ENCODE measurements at places on chromosomes 2 and 18.
A peak's percentile ranks its signal among the peaks of the same experiment; 100 is the strongest.

GRCh38 chr2:26978061-26978596 lies 7.7 kb downstream of the MAPRE3 start:
- DNase-seq = no peak

GRCh38 chr2:23745068-23745725 lies 181.7 kb downstream of the ATAD2B start:
- no peak for DNase-seq

GRCh38 chr2:12915787-12916186 lies 199.1 kb downstream of the TRIB2 start:
- DNase-seq = no peak

DNA sequence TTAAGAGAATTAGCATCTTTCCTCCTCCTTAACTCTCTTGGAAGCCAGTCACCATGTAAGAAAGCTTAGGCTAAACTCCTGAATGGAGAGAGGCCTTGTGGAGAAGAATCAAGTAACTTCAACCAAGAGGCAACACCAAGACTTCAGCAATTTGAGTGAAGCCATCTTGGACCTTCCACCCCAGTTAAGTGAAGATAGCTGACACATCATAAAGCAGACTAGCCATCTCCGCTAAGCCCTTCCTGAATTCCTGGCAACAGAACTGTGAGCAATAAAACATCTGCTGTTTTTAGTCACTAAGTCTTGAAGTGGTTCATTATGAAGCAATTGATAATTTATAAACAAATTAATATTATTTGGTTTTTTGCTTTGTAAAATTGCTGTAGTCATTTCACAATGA lies 1.5 kb upstream of the ZNF397 start:
- no peak for DNase-seq

GRCh38 chr2:105416156-105416555 lies 17.3 kb upstream of the FHL2 start:
- DNase-seq = no peak

DNA sequence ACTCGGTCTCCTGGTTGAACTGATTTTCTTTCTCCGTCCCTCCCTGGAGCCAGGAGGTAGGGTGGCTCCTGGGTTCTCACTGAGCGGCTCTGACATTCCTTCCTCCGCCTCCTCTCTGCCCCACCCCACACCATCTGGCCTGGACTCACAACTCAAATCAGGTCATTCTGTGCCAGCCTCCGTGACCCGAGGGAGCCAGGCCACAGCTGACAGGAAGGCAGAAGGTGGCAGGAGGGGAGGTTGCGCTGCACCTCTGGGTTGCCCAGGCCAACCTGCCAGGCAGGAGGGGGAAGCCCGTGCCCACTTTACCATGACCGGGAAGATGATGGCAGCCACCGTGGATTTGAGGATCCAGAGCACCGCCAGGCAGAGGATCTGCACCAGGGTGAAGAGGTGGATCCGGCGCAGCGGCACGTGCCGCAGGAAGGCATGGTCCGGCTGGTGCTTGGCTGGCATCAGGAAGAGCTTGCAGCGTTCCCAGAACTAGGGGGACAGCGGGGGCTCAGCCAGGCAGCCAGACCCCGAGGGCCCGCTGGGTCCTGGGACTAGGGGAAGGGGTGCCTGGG lies 28.3 kb downstream of the MTHFD2 start:
- no peak for DNase-seq

DNA sequence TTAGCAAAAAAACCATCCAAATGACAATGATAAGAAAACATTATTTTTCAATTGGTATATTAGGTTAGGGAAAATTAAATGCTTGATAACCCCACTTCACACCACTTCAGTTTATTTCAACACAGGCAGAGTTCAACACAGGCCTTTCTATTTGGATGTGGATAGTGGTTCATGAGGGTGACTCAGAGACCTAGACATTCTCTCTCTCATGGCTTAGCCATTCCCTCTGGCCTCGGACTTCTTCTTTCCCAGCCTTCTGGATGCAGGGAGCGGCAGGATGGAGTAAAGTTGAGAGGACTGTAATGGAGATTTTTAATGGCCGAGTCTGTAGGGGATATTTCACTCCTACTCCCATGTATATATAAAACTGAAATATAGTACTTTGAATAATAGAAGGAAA lies 109.7 kb downstream of the CTNNA2 start:
- no peak for DNase-seq

DNA sequence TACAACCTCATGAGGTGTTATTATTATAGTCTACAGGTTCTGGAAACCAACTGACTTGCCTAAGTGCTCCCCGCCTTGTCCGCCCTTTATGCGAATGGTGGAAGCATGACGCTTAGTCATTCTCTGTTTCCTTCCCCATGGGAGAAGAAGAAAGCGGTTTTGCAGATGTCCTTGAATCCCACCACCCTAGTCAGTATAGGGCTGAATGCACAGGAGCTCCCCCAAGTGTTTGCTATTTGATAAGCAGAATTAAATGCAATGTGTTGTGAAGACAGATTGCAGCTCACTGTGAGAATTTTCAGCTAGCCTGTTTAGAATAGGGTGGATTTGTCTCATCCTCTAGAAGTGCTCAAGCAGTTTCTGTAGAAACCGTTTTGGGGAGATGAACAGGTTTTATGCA lies 652.0 kb downstream of the DCC start:
- DNase-seq = no peak

DNA sequence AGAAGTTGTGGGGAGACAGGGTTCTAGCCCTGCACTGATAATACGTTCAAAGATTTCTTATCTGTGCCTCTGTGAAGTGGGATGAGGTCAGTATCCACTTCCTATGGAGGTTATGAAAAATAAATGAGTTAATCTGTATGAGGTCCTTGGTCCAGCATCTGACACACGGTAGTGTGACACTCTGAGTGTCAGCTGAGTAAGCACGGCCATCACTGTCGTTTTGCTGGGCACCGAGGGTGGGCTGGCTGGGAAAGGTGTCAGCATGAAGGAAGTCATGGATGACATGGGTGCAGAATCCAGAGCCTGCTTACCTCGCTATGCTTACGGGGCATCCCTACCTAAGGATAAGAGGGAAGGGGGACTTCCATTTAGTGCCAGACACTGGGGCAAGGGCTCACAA lies 150.3 kb downstream of the INHBB start:
- DNase-seq = no peak

DNA sequence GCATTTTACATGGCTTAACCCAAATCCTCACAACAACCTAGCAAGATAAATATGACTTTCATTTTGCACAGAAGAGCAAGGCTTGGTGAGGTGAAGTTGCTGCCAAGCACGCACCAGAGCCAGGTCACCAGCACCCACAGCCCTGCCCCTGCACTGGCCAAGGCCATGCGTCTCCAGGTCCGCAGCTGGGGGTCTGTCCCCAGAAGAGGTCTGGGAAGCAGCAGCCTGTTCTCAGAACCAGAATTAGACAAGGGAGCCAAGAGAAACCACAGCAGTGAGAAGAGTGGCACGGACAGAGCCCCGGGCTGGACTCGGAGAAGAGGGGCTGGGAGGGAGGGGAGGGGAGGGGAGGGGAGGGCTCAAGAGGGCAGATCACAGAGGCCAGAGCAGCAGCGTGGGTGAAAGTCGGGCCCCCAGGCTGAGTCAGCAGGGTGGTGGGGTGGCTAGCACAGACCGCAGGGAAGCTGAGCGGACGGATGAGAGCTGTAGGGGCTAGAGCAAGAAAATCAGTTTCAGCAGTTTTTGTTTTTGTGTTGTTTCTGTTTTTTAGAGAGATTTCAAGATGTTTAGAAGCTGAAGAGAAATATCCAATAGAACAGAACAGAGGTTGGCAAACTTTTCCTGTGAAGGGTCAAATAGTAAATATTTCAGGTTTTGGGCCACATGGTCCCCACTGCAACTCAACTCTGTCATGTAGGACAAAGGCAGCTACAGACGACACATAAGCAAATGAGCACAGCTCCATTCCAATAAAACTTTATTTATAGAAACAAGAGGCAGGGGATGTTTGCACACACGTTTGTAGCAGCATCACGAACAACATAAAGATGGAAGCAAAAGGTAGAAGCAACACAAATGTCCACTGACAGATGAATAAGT lies 7.4 kb upstream of the MTERF4 start:
- no peak for DNase-seq

DNA sequence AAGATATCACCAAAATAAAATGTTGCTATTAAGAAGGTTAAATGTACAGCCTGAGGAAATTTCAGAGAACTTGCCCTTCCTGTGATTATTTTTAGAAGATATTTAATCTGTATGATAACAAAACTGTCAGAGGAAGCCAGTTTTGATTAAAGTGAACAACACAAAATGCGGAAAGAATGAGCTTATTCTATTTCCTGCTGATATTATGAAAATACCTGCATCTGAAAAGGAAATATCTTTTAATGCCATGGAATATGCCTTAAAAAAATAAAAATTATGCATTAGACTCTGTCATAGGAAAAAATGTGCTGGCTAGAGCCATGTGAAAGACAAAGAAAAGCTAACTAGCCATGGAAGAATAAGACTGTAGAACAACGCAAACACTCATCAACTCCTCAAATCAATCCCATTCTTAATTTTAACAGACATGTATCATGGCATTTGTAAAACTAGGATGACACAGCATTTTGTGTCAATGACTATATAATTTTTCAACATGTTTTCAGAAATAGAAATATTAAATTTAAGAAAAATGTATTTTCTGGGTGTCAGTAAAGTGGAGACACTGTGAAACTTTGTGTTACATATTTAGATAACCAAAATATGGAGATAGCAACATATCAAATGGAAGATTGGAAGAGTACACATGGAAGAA lies 1768.2 kb downstream of the SUCLG1 start:
- DNase-seq = no peak

DNA sequence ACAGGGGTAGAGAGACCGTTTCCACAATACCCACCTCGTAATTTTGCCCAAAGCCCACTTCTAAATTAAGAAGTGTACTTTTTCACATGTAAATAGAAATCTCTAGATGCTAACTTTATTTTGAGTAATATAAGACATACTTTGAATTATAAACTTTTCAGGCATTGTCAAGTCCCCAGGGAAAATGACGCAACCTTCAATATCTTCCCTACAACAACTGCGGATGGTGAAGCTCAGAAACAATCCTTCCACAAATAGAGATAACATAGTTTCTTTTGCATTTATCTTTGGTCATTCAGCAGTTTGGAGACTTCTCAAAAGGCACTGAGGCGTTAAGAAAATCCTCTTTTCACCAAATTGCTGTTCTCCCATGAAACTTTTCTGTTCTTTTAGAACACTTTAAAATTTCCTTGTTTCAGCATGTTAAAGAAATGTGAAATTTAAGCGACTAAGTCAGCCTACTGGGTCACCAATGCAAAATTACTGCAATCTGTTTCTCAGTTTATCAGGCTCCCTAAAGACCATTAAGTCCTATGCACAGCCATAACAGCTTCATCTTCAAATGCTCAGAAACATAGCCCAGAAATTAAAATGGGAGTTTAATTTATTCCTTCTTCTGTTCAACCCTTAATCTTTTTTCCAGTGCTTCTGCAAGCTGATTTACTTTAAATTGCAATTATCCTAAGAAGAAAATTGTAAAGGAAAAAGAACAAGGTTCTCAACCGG lies 118.3 kb upstream of the DNAJC10 start:
- no peak for DNase-seq

GRCh38 chr2:149258531-149258930 lies 71.9 kb upstream of the LYPD6 start:
- DNase-seq = no peak

- DNase-seq = no peak
Observed at GRCh38 chr2:30192314-30192713, 39.0 kb upstream of the LBH start.

- peak; percentile 49 for DNase-seq
Observed at GRCh38 chr18:78722386-78722785, 257.2 kb upstream of the SALL3 start.

- DNase-seq = no peak
Observed at GRCh38 chr2:55876429-55877086, 47.0 kb downstream of the EFEMP1 start.

GRCh38 chr2:81895620-81896250 lies 1591.2 kb upstream of the LRRTM1 start:
- DNase-seq = no peak

- DNase-seq = no peak
Observed at GRCh38 chr2:60699617-60700016, 56.5 kb upstream of the PAPOLG start.

- no peak for DNase-seq
Observed at GRCh38 chr2:132415256-132415914, 1.2 kb upstream of the GPR39 start.

GRCh38 chr2:213757525-213757924 lies 473.3 kb downstream of the SPAG16 start:
- no peak for DNase-seq

DNA sequence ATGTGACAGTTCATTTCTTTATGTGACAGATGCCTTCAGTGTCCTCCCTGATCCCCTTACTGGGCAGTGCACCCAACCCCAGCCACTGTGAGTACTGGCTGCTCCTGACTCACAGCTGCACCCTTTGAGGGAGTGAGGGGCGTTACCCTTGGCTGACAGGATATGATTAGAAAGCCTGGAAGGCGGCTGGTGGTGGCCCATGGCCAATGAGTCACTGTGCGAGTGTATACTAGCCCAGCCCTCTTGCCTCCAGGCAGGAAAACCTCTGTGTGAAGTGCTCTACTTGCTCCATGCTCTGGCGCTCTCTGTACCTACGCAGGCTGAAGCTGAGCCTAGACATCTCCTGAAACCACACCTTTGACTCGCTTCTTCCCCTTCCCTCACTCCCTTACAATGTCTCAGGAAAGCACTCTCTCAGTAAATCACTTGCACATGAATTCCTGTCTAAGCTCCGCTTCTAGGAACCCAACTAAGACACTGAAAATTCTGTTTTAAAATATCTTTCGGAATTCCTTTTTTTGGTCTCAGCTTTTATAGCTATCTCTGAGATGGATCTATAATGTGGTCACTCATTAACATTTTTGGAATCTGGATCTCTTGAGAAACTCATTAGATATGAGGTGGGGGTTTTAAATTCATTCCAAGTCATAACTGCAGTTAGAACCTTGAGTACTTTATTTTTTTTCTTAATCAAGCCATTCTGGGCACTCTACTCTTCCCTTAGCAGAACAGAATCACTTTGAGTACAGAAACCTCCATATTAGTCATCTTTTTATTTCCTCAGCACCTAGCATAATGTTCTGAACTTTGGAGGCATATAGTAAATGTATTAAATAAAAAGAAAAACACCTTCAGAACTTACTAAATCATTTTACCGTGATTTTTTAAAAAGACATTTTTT lies 25.3 kb upstream of the STAM2 start:
- no peak for DNase-seq

DNA sequence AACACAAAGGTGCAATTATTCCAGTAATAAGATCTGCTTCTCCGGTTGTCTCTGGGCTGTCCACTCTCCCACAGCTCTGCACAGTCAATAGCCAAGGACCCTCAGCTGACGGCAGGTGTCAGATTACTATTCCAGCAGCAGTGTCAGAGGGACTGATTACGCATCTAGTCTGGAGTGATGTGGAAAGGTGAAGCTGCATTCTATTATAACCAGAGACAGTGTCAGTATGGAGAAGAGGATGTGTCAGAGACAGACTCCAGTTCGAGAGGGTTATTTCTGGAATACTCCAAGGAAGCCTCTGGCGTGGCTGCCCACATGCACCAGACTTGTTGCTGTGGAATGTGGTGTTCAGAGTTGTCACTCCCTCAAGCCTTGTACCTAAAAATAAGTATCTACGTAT lies 163.6 kb upstream of the TMEM200C start:
- DNase-seq = no peak

GRCh38 chr18:76450452-76451395 lies 44.3 kb downstream of the ZNF516 start:
- no peak for DNase-seq
